ENCODE measurements at places on chromosomes 7 and 10.

DNA sequence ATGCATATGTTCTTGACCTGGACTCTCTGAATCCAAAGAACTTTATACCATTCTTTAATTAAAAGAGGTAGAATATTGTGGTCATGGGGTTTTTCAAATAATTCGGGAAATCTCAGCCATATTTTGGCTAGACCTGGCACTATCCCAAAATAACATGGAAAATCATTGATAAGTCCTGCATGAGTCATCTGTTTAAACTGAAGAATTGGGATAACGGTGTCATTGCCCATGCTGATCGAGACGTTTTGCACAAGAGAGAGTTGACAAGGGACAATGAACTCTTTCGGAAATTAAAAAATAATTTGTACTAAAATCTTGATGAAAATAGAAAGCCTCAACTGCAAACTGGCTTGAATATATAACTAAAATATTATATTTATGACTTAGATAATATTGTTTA is 19.9 kb upstream of the ABCB4 start:
- no peak for DNase-seq

DNA sequence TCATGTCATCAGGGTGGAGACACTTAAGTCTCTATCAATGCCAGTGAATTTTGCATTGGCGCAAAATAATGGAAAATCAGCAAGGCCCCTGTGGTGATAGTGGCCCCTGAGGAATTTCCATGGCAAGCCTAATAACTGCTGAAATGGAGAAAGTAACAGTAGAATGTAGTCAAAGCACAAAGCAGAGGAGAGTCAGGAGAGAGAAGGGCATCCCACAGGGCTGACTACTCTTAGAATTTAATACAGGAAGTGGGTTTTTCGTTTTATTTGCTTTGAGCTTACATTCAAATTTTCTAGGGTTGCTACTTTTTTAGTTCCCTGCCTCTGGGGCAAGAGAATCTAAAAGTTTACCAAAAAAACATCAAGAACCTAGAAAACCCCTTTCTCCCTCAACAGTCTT is 39.0 kb downstream of the BZW2 start:
- DNase-seq: no peak

- no peak for DNase-seq
Observed at GRCh38 chr7:5143106-5143505, 46.9 kb upstream of the WIPI2 start.

GRCh38 chr10:77926566-77927401 is at the start of gene DLG5:
TSS of gene DLG5 (minus strand) at chr10:77926755. CDS start at chr10:77926520, 235 bp downstream.
- DNase-seq: peak; percentile 72

DNA sequence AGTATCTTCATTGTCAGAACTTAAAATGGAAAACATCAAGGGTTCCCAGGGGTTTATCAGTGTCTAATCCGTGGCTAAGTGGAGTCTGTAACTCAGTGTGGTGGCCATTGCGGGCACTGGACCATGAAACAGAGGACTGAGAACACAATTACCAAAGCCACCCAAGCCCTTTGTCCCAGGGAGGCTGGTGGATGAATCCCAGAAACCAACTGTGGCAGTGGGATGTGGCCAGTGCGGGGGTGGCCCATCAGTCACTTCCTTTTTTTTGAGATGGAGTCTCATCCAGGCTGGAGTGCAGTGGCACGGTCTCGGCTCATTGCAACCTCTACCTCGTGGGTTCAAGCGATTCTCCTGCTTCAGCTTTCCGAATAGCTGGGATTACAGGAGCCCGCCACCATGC is 61.8 kb downstream of the TACC2 start:
- no peak for DNase-seq

- peak; percentile 48 for DNase-seq
Observed at GRCh38 chr10:11793762-11794479, 29.2 kb upstream of the PROSER2 start.

- no peak for DNase-seq
Observed at GRCh38 chr7:41971640-41972187, 265.3 kb downstream of the GLI3 start.

GRCh38 chr10:8594176-8594575 is 539.7 kb downstream of the GATA3 start:
- no peak for DNase-seq

DNA sequence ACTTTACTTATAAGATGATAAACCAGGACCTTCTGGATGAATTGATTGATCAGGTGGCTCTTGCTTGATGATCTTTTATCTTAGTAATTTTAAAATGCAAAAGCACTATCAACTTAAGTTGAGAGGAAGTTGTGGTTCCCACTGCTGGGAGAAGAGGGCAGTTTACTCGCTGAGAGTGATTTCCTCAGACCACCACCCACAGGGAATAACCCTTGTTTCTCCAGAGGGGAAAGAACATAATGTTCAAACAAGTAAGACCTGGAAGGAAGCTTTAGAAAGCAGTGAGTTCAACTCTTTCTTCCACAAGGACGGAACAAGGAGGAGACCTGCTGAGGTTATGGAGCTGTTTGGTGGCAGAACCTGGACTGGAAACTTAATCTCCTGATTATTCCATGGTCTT is 138.7 kb downstream of the FAM204A start:
- no peak for DNase-seq

GRCh38 chr7:156479596-156479995 is 161.0 kb upstream of the RNF32 start:
- no peak for DNase-seq

- DNase-seq: no peak
Observed at GRCh38 chr7:155449008-155449868, 8.7 kb upstream of the EN2 start.

Measured in AG10803 (cell line).